ENCODE measurements at places on chromosomes 12 and 14.

- no peaks in the 10 kb centered on the region for H3K36me3 ChIP-seq
- H3K27me3 ChIP-seq: no peaks in the 10 kb centered on the region
- no peak overlapping the region for H3K4me3 ChIP-seq
- no peak for DNase-seq
- H3K4me1 ChIP-seq: no peaks in the 10 kb centered on the region
- no peak overlapping the region for H3K27ac ChIP-seq
Measured at GRCh38 chr14:30045720-30046119, 118.1 kb upstream of the PRKD1 start.

GRCh38 chr14:34365309-34365915 is 96.6 kb downstream of the SPTSSA start:
- H3K36me3 ChIP-seq: no peaks in the 10 kb centered on the region
- H3K4me1 ChIP-seq: peaks cover 6% of the 10 kb centered on the region
- no peaks in the 10 kb centered on the region for H3K27me3 ChIP-seq
- DNase-seq: no peak

DNA sequence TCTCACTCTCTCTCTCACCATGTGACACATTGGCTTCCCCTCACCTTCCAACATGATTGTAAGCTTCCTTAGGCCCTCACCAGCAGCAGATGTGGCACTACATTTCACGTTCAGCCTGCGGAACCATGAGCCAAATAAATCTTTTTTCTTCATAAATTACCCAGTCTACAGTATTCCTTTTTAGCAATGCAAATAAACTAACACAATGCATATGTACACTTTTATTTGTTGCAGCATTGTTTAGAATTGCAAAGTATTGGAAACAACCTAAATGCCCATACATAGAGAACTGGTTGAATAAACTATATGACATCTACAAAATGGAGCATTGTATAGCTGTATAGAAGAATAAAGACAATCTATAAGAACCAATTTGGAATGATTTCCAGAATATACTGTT is 487.6 kb downstream of the FUT8 start:
- H3K4me3 ChIP-seq: no peak overlapping the region
- DNase-seq: no peak
- no peaks in the 10 kb centered on the region for H3K4me1 ChIP-seq
- H3K27ac ChIP-seq: no peak overlapping the region

- no peaks in the 10 kb centered on the region for H3K27me3 ChIP-seq
- H3K4me1 ChIP-seq: no peaks in the 10 kb centered on the region
- H3K36me3 ChIP-seq: no peaks in the 10 kb centered on the region
- no peak overlapping the region for H3K4me3 ChIP-seq
Measured at GRCh38 chr12:26044007-26044394, 80.8 kb downstream of the BHLHE41 start.

GRCh38 chr12:39061576-39061975 is 156.2 kb upstream of the CPNE8 start:
- no peak overlapping the region for H3K27ac ChIP-seq
- no peak for DNase-seq
- no peaks in the 10 kb centered on the region for H3K36me3 ChIP-seq
- no peaks in the 10 kb centered on the region for H3K4me1 ChIP-seq

GRCh38 chr12:29053567-29053966 is 95.5 kb upstream of the FAR2 start:
- no peak overlapping the region for H3K27ac ChIP-seq
- no peak for DNase-seq
- no peaks in the 10 kb centered on the region for H3K36me3 ChIP-seq
- no peak overlapping the region for H3K4me3 ChIP-seq
- H3K27me3 ChIP-seq: no peaks in the 10 kb centered on the region

- no peak for DNase-seq
- no peaks in the 10 kb centered on the region for H3K4me1 ChIP-seq
- H3K27me3 ChIP-seq: no peaks in the 10 kb centered on the region
- no peak overlapping the region for H3K27ac ChIP-seq
- no peak overlapping the region for H3K4me3 ChIP-seq
- H3K36me3 ChIP-seq: no peaks in the 10 kb centered on the region
Measured at GRCh38 chr12:88665071-88665470, 84.8 kb upstream of the KITLG start.

DNA sequence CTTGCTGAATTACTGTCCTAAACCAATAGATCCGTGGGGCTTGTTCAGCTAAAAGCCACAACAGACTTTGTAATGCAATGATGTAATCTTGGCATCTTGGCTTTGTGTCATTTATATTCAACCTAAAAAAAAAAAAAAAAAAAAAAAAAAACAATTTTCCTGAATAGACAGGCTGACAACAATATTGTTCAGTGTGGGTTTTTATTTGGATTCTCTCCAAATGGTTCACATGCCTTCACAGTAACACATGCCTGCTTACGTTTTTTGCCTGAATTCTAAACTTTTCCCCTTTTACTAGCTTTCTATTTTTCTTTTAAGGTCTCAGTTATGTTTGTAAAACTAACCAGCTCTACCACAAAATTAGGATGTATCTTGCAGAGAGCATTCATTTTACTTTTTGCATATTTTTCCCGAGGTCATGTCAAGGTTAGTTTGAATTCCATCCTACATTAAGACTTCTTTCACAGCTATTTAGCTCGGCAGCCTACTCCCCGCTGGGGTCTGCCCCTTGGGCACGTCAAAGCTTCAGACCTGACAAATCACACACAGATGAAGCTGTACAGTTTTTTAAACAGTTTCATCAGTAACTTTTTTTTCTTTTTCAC is 213.7 kb upstream of the NPAS3 start:
- no peaks in the 10 kb centered on the region for H3K36me3 ChIP-seq
- H3K27me3 ChIP-seq: no peaks in the 10 kb centered on the region
- peak overlapping the region; percentile 41 for H3K4me3 ChIP-seq
- DNase-seq: no peak
- H3K27ac ChIP-seq: peak overlapping the region; percentile 49

DNA sequence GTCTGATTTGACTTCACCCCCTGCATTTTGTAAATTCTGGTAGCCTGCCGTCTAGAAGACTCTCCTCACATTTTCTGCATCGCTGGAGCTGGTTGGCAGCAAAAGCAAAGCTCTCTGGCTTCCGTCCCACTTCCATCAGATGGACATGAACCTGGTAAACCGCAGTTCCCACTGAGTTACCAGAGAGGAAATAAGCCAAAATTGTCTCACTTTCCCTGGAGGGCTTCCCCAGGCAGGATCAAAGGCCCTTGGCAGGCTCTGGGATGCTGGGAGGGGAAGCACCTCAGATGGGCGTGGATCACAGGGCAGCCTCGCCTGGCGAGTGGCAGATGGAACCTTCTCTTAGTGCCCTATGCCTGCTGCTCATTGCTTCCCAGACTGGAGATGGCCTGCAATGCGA is 243.5 kb downstream of the TMEM132C start:
- no peaks in the 10 kb centered on the region for H3K4me1 ChIP-seq
- no peaks in the 10 kb centered on the region for H3K36me3 ChIP-seq
- no peaks in the 10 kb centered on the region for H3K27me3 ChIP-seq
- no peak for DNase-seq
- no peak overlapping the region for H3K4me3 ChIP-seq

- H3K4me1 ChIP-seq: peaks cover 17% of the 10 kb centered on the region
- no peaks in the 10 kb centered on the region for H3K36me3 ChIP-seq
- peak overlapping the region; percentile 100 for H3K27ac ChIP-seq
- H3K27me3 ChIP-seq: no peaks in the 10 kb centered on the region
Measured at GRCh38 chr12:45730348-45731189, 1.1 kb downstream of the ARID2 start.

- H3K4me1 ChIP-seq: peaks cover 4% of the 10 kb centered on the region
- H3K27me3 ChIP-seq: no peaks in the 10 kb centered on the region
- no peak for DNase-seq
- no peak overlapping the region for H3K4me3 ChIP-seq
- no peak overlapping the region for H3K27ac ChIP-seq
- peaks cover 60% of the 10 kb centered on the region for H3K36me3 ChIP-seq
Measured at GRCh38 chr14:104881369-104881979, 16.4 kb downstream of the CEP170B start.

- H3K36me3 ChIP-seq: no peaks in the 10 kb centered on the region
- no peak overlapping the region for H3K27ac ChIP-seq
- peaks cover 44% of the 10 kb centered on the region for H3K27me3 ChIP-seq
- DNase-seq: no peak
Measured at GRCh38 chr12:110928700-110929099, 8.3 kb upstream of the MYL2 start.

DNA sequence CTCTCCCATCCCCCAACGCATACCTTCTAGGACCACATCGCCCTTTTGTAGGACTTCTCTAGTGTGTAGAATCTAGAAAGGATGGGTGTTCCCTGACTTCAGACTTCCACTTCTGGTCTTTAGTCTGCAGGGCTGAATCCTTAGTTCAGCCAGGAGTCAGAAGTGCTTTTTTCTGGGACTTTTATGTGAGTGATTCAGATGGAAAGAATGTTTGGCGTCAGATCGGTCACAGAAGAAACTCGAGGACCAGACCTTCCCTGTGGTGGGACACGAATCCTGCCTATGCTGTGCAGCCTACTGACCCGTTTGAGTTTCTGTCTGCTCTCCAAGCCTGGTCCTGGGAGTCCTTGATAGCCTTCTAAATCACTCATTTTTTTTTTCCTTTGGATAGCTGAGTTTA is 165.4 kb upstream of the SSTR1 start:
- no peaks in the 10 kb centered on the region for H3K4me1 ChIP-seq
- no peak for DNase-seq
- no peak overlapping the region for H3K27ac ChIP-seq
- no peaks in the 10 kb centered on the region for H3K36me3 ChIP-seq
- no peaks in the 10 kb centered on the region for H3K27me3 ChIP-seq

- no peaks in the 10 kb centered on the region for H3K36me3 ChIP-seq
- no peaks in the 10 kb centered on the region for H3K4me1 ChIP-seq
- H3K27ac ChIP-seq: no peak overlapping the region
- H3K4me3 ChIP-seq: no peak overlapping the region
- H3K27me3 ChIP-seq: no peaks in the 10 kb centered on the region
- no peak for DNase-seq
Measured at GRCh38 chr12:105935981-105936380, 202.8 kb downstream of the NUAK1 start.

DNA sequence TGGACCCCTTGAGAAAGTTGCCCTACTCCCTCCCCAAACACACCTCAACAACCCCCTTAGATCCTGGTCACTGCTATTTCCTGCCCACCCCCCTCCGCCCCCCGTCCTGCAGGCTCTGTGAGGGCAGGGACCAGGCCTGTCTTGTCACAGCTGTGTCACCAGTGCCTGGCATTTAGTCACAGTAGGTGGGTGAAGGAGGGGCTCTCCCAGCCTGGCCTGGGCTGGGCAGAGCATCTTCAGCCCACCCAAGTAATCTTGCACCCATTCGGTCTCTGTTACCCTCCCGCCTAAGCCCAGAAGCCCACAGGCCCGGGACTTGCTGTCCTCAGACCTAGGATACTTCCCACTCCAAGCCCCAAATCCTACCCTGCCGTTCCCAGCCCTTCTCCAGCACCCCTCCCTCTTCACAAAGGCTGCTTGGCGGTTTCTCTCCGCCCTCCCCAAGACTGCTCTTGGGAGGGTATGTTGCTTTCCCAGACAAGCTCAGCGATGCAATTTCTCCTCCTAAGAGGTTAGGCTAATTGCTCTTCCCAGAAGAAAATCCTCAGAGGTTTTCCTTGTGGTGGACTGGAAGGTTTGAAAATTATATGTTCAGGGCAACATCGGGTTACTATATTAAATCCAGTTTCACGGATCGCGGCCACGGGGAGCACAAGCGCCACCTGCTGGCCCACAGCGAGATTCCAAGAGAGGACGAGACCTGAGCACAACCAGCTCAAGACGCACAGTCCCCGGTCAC is 50.8 kb upstream of the ZFP36L1 start:
- DNase-seq: peak; percentile 84
- H3K36me3 ChIP-seq: peaks cover under 1% of the 10 kb centered on the region
- no peak overlapping the region for H3K27ac ChIP-seq
- peaks cover 6% of the 10 kb centered on the region for H3K4me1 ChIP-seq

DNA sequence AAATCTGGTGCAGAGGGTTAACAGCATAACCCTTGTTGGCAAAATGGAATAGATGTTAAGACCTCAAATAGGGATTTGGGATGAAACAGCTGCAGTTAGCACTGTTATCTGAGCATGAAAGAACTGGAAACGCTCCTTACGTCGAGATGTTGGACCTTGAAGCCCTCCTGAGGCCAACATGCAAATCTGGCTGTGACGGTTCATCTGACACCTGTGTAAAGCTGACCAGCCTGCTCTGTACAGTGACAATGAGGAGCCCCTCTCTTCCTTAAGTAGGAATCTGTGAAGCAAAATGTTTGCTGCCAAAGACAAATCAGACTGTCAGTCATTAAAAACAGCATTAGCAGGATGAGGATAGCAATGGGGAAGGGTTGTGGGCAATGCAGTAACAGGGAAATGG is 36.5 kb downstream of the PAPLN start:
- DNase-seq: no peak
- H3K4me3 ChIP-seq: no peak overlapping the region

GRCh38 chr12:112808156-112808555 is 16.6 kb downstream of the RPH3A start:
- no peak overlapping the region for H3K4me3 ChIP-seq
- peaks cover 13% of the 10 kb centered on the region for H3K27me3 ChIP-seq
- no peaks in the 10 kb centered on the region for H3K4me1 ChIP-seq
- no peaks in the 10 kb centered on the region for H3K36me3 ChIP-seq

DNA sequence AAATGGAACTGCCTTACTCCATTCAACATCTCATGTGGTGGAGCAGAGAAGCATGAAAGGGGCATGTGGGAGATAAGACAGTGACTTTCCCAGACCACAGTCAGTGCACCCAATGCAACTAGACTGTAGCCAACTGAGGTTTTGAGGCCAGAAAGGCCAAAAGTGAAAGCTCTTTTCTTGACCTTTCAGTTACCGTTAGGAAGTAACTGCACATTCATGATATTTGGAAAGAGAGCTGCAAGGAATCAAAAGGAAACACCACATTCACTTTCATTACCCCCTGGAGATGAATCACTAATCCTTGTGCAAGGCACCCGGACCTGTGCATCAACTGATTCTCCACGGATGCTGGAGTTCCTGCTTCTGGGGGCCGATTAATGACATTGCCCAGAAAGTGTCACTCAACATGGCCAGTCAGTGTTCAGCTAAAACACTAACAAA is 72.9 kb upstream of the ELK3 start:
- no peak for DNase-seq
- H3K4me1 ChIP-seq: no peaks in the 10 kb centered on the region
- H3K27ac ChIP-seq: no peak overlapping the region
- H3K4me3 ChIP-seq: no peak overlapping the region
- no peaks in the 10 kb centered on the region for H3K36me3 ChIP-seq

GRCh38 chr14:73760598-73761586 is 46.7 kb upstream of the PNMA1 start:
- no peaks in the 10 kb centered on the region for H3K36me3 ChIP-seq
- peak overlapping the region; percentile 95 for H3K27ac ChIP-seq
- H3K4me1 ChIP-seq: no peaks in the 10 kb centered on the region
- H3K4me3 ChIP-seq: peak overlapping the region; percentile 80

DNA sequence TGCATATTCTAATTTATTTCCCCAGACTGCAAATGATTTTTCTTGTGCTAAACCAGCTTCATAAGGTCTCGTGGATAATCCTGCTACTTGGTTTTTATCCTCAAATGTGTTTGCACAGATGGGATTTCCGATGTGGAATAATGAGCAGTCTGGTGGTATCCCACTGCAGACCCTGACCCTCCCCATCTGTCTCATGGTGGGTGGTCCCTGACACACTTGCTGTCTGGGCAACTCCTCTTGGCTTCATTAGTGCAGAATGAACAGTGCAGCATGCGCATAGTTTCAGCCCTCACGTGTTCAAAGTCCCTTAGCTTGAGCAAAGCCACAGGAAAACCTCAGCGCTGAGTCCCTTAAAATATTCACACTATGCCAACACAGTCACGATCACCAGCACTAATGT is 996.5 kb downstream of the AACS start:
- H3K27ac ChIP-seq: no peak overlapping the region
- DNase-seq: no peak
- no peak overlapping the region for H3K4me3 ChIP-seq
- no peaks in the 10 kb centered on the region for H3K27me3 ChIP-seq
- H3K36me3 ChIP-seq: no peaks in the 10 kb centered on the region

Measured in tibial artery (tissue), 4 donors.